Skeletal muscle cell (primary cell): ENCODE measurements at places on chromosomes 4 and X.
A peak's percentile ranks its signal among the peaks of the same experiment; 100 is the strongest.

GRCh38 chr4:19969492-19969891 lies 282.2 kb upstream of the SLIT2 start:
- no peak for DNase-seq

DNA sequence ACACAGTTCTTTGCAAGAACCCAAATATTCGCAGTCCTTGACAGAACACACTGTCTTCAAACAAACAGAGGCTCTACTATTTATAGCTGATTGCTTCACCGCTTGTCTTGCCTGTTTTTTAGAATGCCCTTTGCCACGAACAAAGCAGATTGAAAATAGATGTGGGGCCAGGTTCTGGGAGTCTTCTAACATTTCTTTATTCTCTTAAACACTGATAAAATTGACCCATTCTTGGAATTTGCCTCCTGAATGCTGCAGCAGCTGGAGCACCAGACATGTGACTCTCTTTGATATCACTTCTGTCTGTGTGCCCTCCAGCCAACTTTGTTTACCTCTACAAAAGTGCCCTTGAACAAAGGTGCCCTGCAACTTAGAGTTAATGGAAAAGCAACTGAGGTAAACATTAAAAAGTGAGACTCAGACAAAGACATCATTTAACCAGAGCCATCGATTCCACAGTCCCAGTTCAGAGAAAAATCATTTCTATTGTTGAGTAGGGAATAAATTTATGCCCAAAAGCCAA lies 64.2 kb upstream of the SPP1 start:
- no peak for DNase-seq

GRCh38 chrX:455673-456072 lies 69.0 kb upstream of the PPP2R3B start:
- DNase-seq = no peak

DNA sequence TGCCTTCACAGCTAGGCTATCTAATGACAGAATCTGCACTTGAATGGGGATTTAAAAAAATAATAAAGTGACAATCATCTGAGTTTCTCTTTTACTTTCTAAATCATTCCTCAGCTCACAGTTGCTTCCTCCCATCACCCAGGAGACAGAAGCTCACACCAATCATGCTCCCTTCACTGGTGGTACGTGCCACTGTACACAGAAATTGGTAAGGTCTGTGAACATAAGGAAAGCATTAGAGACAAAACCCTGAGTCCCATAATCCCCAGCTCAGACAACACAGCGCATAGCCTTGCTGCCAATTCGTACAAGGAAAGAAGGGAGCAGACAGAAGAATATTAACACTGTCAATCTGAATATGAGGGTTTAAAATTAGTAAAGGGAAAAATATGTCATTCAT lies 133.1 kb downstream of the IDS start:
- peak; percentile 53 for DNase-seq

GRCh38 chr4:11484531-11484930 lies 55.8 kb upstream of the HS3ST1 start:
- no peak for DNase-seq

DNA sequence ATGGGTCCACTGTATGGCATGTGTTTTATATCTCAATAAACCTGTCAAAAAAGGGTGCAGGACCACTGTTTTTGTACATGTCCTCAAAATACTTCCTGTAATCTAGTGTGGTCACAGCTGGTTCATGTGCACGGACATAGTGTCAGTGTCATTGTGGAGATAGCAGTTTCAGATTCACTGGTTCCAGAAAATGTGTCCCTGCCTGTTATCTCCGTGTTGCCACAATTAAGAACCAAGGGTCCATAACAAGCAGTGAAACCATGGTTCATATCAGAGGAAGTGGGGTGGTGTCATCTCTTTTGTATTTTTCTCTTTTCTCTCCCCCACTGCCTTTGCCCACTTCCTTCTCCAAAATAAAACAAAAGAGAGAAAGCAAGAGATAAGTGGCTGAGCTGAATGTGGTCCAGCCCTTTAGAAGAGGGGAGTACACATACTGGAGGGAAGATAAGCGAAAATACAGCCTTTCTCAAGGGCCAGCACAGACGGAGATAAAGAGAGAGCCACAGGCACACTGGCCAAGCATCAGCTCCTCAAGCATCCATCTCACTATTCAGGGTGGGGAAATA lies 51.2 kb downstream of the TBL1X start:
- DNase-seq = no peak

DNA sequence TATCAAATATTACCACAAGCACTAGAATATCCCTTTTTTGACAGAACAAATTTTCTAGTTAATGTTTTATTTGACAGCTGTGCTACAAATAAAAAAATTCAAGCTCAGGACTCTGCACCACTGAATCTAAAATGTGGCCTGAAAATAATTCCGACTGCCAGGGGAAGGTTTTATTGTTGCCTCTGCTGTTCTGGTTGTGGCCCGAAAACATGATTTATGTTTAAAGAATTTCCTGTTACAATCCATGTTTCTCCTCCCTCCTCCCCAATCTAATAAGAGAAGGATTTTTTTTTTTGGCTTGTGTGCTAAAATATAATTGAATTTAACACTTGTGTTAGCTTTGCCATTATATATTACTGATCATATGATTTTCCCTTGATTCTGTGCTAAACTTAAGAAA lies 227.8 kb downstream of the DCLK2 start:
- DNase-seq = peak; percentile 39

- no peak for DNase-seq
Observed at GRCh38 chr4:157291071-157291470, 70.5 kb downstream of the GRIA2 start.

GRCh38 chr4:153499005-153499404 lies 32.8 kb downstream of the TMEM131L start:
- no peak for DNase-seq
